ENCODE measurements at places on chromosomes 4 and X. TPM values are rescaled to one million over a fixed set of nuclear protein-coding genes. Genes with fewer than 3 reads are reported as not detected.

The APLN gene
- total RNA-seq, result 0.85 TPM

The MAGT1 gene
- 37.9 TPM for total RNA-seq

The ADH1A gene
- total RNA-seq, result not detected

The P2RY8 gene
- total RNA-seq, result not detected

The HTR2C gene
- total RNA-seq, result not detected

The TLR10 gene
- not detected for total RNA-seq

The SMR3B gene
- not detected for total RNA-seq

The C4orf50 gene
- total RNA-seq, result not detected

The ARMCX1 gene
- 0.34 TPM for total RNA-seq

The PNMA3 gene
- total RNA-seq, result 0.09 TPM

The ITGB1BP2 gene
- total RNA-seq, result 1.1 TPM

The ZNF718 gene
- 0.55 TPM for total RNA-seq

The DUSP9 gene
- total RNA-seq, result 1.9 TPM

The MAGED4B gene
- 10.4 TPM for total RNA-seq

The FAM156A gene
- total RNA-seq, result 18.2 TPM

The PHF8 gene
- 13.1 TPM for total RNA-seq

The ZDHHC15 gene
- not detected for total RNA-seq

The EDA gene
- 0.42 TPM for total RNA-seq

The CENPVL2 gene
- not detected for total RNA-seq

The IGFBP7 gene
- 224 TPM for total RNA-seq

The ADGRG2 gene
- total RNA-seq, result 11.0 TPM

The AMBN gene
- total RNA-seq, result not detected

The SMIM14 gene
- total RNA-seq, result 14.8 TPM

The ESX1 gene
- total RNA-seq, result 0.10 TPM

The DTHD1 gene
- not detected for total RNA-seq

The HS6ST2 gene
- 0.06 TPM for total RNA-seq

The MUC7 gene
- not detected for total RNA-seq

The RPL9 gene
- 840 TPM for total RNA-seq

The NPY1R gene
- total RNA-seq, result 0.19 TPM

The C4orf54 gene
- total RNA-seq, result not detected
